NCI-H1930 (cell line): ENCODE measurements at places on chromosomes 5 and 9.

DNA sequence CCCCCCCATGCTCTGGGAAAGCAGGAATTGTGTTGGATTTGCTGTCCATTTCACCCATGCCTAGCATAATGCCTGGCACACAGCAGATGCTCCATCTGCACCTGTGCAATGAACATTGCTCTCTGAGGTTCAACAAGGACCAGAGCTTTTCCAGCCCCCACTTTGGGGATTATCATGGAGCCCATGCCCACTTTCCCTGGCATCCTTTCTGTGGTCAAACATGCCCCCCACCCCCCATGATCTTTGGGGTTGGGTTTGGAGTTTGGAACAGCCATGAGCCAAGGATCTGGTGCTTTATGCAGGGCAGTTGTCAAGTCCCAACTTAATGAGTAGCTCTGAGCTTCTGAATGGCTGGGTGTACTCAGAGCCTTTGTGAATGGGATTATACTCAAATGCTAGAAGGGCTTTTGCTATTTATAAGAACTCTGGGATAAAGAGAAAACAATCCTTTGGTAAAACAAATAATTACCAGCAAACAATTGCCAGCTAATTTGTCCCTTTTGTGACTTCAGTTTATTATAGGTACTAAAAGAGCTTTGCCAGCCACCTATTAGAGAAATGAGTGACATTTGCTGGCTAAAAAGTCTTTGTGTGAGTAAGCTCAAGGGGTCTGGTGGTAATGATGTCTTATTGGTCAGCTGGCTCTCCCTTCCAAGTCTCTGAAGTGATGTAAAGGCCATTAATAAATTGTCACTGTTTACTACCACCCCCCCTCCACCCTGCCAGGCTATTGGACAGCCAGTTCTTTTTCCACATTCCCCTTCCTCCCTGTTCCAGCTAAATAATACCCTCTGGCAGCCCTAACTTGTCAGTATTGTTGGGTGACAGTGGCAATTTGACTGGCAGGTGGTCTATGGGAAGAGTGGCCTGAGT is 182.3 kb downstream of the MACROH2A1 start:
- no peak for DNase-seq

- DNase-seq: no peak
These were observed 76.3 kb downstream of the SEMA4D start for GRCh38 chr9:89421595-89421994.

DNA sequence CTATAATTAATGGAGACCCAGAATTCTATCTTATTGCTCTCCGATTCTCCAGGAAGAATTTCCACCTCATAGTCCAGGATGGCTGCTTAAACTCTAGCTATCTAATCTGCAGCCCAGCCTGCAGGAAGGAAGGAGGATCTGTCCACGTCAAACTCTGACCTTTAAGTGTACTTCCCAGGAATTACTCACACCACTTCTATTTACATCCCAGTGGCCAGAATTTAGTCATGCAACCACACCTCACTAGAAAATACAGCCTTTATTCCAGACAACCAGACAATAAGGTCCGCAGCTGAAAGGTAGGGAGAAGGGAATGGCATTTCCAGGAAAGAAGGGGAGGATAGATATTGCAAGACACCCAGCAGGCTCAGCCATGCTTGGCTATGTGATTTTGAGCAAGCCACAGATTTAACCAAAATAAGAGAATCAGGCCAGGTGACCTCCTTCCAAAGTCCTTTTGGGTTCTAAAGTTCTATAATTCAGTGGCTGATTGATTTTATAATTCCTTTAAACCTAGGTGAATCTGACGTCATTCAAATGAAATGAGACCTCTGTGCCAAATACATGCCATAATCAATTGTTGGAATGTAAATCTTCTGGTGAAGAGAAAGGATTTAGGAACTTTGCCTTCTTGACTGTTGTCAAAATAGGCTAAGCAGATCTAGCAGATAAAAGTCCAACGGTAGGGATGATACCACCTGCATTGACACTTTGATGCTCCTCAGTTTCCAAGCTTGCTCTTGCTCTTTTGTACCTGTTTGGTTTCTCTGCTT is 3.7 kb upstream of the DENND1A start:
- no peak for DNase-seq

DNA sequence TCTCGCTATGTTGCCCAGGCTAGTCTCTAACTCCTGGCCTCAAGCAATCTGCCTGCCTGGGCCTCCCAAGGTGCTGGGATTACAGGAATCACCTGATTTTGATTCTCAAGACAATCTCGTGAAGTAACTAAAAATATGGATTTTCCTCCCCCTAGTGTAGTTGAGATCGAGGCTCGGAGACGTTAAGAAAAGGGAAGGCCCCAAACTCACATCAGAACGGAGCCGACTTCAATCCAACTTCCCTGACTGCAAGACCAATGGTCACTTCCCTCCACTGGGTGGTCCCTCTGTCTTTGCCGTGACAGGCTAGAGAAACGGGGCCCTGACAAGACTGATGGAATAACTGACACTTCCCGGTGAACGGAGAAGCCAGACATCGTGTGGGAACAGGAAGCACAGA is 28.3 kb downstream of the BARHL1 start:
- DNase-seq: no peak

- no peak for DNase-seq
These were observed 238.3 kb upstream of the EDIL3 start for GRCh38 chr5:84623019-84623418.

DNA sequence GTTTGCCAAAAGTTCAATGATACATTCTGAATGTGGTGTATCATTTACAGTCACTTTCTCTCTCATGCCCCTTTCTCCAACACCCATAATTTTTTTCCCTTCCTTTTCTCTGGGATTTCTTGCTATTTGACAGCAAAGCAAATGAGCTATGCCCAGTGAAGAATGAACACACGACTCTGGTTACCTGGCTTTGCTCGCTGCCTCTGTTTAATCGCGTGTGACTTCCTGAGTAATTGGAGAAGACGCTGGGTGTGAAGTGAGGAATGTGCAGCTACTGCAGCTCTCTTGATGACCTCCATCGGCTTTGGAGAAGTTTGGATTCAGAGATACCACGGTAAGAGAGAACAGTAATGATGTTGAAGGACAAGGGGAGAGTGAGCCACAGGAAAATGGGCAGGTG is 651.8 kb downstream of the KIF4B start:
- no peak for DNase-seq

- DNase-seq: no peak
These were observed 116.7 kb downstream of the UGCG start for GRCh38 chr9:112013266-112013665.

GRCh38 chr5:133457439-133458355 is 154.6 kb downstream of the FSTL4 start:
- DNase-seq: no peak

- no peak for DNase-seq
These were observed 316.0 kb upstream of the TLE4 start for GRCh38 chr9:79255651-79256260.

- no peak for DNase-seq
These were observed 170.0 kb downstream of the AUH start for GRCh38 chr9:91191411-91192380.

DNA sequence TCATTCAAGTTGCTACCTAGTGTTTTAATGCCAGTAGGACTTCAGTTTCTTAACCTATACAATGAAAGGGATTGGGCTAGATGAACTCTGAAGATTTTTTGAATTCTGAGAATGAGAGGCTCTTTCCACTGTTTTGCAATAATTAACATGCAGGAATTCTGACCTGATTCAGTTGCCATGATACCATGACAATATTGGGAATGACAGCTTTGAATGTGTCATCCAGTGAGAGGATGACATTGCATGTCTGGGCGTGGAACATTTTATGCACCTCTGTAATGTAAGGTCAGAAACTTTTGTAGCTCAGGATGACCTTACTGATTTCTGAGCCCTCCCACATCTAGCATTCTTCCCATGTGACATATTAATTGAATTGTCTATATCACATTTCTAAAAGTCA is 30.6 kb upstream of the SPINK5 start:
- DNase-seq: no peak

- DNase-seq: no peak
These were observed 33.4 kb upstream of the NCS1 start for GRCh38 chr9:130138791-130139190.

DNA sequence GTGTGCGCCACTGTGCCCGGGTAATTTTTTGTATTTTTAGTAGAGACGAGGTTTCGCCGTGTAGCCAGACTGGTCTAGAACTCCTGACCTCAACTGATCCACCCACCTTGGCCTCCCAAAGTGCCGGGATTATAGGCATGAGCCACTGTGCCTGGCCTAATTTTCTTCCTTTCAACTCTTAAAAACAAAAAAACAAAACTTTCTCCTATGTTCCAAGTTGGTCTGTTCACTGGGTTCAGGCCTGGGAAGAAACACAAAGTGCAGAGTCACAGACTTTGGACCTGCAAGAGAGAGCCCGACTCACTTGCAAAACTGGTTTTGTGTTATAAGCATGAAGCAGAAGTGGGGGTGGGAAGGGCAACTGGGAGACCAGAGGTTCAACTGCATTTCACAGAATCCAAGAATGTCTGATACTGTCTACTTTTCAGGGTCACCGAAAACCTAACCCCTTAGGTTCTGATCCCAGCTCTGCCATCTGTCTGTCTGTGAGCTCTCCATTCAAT is 5.2 kb upstream of the HDHD3 start:
- no peak for DNase-seq

- DNase-seq: no peak
These were observed 57.5 kb downstream of the ZNF510 start for GRCh38 chr9:96720435-96720834.

DNA sequence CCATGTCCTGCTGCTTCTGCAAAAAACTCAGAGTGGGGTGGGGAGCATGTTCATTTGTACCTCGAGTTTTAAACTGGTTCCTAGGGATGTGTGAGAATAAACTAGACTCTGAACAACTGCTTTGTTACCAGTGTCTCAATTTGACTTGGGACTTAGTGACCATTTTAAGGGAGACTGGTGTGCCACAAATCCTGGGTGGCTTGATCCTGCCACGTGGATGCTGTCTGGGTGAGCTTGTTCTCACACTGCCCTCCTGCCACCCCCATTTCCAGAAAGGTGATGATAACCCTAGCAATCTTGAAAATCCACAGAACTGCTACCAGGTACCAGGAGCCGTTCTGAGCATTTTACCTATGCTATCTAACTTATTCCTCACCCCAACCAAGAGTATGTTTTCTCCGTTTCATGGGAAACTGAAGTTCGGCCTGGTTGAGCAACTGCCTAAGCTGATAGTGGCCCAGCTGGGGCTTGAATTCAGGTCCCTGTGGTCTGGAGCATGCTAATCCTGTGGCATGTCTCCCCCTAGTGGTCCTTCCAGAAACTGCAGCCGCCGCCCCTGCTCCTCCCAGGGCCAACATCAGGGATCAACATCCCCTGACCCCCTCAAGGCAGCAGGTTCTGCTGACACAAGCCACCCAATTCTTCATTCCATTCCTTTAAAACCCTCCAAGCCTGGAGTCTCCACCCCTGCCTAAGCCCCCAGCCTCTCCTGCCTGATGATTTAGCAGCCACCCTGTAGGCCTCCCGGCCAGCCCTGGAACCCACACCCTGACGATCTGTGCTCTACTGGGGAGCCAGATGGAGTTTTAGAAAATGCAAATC is 2.8 kb downstream of the IL3 start:
- peak; percentile 24 for DNase-seq

GRCh38 chr9:112665347-112665746 is 52.6 kb downstream of the INIP start:
- no peak for DNase-seq

GRCh38 chr5:163094492-163095180 is 342.8 kb upstream of the CCNG1 start:
- DNase-seq: no peak

GRCh38 chr5:137621306-137621705 is 114.6 kb downstream of the KLHL3 start:
- no peak for DNase-seq

- no peak for DNase-seq
These were observed 16.9 kb upstream of the FBP1 start for GRCh38 chr9:94656200-94656599.

- no peak for DNase-seq
These were observed 167.8 kb downstream of the RASEF start for GRCh38 chr9:82894961-82895821.

DNA sequence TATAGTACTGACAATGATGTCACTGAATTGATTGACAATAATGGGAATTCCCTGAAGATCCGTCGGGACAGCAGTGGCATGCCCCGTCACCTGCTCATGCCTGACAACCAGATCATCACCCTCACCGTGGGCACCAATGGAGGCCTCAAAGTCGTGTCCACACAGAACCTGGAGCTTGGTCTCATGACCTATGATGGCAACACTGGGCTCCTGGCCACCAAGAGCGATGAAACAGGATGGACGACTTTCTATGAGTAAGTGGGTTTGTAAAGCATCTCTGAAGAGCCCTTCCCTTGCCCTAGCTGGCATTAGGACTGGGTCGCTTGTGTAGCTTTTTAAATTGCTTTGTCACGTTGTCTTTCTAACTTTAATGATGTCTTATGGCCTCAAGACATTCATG is 72.7 kb upstream of the WWC1 start:
- DNase-seq: no peak

GRCh38 chr9:109100543-109101201 is 19.1 kb downstream of the TMEM245 start:
- DNase-seq: no peak

GRCh38 chr5:160956051-160956450 is 104.0 kb upstream of the ATP10B start:
- no peak for DNase-seq

- DNase-seq: no peak
These were observed 316.5 kb downstream of the DIRAS2 start for GRCh38 chr9:90325913-90326653.

DNA sequence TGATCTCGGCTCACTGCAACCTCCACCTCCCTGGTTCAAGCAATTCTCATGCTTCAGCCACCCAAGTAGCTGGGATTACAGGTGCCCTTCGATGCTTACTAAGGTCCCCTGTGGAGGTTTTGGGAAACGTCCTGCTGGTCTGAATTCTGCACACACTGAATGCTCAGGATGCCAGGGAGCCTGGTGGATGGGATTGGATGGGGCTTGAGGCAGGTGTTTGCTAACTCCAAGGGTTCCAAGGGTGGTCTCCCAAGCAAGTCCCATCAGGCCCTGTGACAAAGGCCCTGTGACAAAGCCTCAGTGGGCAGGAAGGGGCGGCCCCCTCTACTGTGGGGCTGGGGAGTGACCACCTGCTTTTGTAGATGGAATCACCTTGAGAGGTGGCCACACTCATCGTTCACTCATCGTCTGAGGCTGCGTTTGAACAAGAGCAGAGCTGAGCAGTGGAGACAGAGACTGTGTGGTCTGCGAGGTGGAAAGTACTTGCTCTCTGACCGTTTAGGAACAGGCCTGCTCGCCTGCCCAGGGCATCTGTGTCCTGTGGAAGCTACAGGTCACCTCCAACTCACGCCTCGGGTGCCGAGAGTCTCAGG is 40.2 kb downstream of the MRPL36 start:
- no peak for DNase-seq
